Fibroblast of skin of back (primary cell): ENCODE measurements at places on chromosomes 6 and 20.

- DNase-seq, result no peak
Observed at GRCh38 chr20:58889334-58889760, 36.8 kb downstream of the GNAS start.

- peak; percentile 78 for DNase-seq
Observed at GRCh38 chr6:57013521-57013926, 33.0 kb upstream of the KIAA1586 start.

DNA sequence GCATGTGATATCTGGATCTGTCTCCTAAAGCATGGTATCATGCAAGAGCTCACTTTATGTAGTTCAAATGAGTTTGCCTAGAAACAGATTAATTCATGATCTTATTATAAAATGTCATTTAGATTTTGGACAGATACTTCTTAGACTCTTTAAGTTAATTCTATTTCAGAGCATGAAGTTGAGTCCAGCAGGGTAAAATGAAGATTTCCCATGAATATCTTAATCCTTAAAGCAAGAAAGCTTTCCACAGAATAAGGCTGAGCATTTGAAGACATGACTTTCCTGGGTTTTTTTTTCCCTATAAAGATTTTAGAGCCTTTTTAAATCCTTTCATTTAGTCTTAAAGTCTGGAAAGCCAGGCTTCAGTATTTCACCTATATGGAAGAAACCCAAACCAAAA is 556.0 kb upstream of the GJE1 start:
- no peak for DNase-seq

GRCh38 chr6:167279766-167280446 is 11.2 kb upstream of the UNC93A start:
- no peak for DNase-seq

DNA sequence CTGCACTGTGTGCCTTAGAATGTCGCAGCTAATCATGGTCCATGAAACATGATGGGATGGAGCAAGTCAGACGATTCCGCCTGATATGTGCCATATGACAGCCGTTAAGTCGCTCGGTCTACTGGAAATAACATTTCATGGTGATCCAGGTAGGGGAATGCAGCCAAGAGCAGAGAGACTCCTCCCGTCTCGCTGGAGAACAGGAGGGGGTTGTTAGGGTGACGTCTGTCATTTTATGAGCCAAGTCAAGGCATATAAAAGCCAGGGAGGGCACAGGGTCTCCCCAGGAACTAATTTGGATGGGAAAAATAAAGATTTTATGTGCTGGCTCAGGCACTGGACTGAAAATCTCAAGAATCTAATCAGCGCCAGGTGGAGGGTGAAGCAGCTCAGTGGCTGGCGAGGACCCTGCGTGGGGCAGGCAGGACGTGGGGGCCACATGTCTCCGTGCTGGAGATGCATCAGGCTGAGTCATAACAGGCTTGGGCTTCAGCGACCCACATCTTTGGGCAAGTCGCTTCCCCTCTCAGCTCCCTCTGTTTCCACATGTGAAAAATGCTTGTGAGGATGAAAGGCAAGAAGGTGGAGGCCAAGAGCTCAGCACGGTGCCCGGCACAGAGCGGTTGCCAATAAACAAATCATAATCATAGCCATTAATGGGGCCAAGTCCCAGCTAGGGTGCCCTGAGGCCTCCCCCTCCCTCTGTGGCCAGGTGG is 234.6 kb downstream of the ANKRD60 start:
- peak; percentile 11 for DNase-seq
